Fibroblast of skin of right biceps (primary cell): ENCODE measurements at places on chromosomes 4 and X.

DNA sequence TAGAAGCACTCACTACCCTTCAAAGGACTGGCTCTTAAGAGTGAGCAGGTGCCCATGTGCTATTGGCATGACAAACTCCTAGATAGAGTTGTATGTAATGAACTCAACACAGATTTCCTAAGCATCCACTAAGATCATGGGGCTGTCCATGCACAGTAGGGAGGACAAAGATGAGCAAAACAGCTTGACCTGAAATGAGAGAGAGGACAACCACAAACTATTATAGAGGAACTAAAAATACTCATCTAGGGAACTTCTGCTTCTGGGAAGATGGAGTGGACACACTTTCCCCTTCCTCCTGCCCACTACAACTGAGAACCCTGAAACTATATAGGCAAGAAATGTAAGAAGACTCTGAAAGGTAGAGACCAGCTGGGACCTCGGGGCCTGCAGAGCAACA, 20.8 kb upstream of the TMEM128 start:
- no peak for DNase-seq

DNA sequence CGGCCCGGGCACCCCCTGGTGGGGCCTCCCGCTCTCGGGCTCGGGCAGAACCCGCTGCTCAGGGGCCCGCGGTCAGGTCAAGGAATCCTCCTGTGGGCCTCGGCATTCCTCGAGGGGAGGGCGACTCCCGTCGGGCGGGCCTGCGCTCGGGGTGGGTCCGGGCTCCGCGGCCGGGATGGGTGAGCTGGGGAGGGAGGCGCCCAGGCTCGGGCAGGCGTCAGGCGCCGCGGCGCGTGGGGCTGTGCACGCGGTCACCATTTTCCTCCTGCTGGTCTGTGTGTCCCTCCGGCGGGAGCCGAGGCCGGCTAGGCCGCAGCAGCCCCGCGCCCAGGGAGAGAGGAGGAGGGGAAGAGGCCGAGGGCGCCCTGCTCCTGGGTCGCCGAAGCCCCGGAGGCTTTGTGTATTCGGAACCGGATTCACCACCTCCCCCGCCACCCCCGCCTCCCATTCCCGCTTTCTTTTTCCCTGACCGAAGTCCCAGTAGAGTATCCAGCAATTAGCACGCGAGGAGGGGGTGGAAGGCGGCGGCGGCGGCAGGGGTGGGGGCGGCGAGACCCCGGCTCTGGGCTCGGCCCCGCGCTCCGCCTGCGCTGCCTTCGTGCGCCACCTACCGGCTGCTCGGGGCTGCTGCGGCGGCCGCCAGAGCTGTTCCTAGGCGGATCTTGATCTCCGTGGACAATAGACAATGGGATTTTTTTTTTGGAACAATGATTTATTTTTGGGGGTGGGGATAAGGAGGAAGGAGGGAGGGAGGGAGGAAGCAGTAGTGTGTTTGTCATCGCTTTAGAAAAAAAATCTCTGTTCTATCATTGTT, 99.0 kb upstream of the MAML3 start:
- DNase-seq = peak; percentile 83

GRCh38 chr4:57081651-57082621, 28.2 kb downstream of the IGFBP7 start:
- DNase-seq = no peak

DNA sequence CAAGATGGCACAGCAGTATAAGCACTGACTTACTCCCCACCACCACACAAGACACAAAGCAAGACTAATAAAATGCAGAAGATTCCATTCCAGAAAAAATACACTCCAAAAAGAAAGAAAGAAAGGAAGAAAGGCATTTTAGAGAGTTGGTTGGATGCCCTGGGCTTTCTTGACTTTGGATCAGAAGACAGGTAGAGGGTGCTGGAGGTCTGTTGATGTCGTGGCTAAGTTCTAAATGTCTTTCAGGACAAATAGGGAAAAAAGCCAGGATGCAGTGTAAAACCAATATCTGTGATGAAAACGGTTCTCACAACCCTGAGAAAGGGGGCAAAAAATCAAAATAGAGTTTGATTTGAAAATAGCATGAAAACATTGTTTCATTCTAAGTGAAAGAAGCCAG, 555.2 kb upstream of the PRKX start:
- DNase-seq = no peak

- DNase-seq = peak; percentile 32
These were observed 14.3 kb downstream of the CBR4 start for GRCh38 chr4:168995537-168996295.

- no peak for DNase-seq
These were observed 434.7 kb downstream of the GRIA2 start for GRCh38 chr4:157655096-157655809.

DNA sequence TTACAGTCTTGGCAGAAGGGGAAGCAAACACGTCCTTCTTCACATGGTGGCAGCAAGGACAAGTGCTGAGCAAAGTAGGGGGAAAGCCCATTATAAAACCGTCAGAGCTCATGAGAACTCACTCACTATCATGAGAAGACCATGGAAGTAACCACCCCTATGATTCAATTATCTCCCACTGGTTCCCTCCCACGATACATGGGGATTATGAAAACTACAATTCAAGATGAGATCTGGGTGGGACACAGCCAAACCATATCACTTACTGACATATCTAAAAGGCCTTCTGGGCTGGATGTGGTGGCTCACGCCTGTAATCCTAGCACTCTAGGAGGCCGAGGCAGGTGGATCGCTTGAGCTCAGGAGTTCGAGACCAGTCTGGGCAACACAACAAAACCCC, 117.1 kb upstream of the USP9X start:
- DNase-seq = no peak

- peak; percentile 5 for DNase-seq
These were observed 83.9 kb downstream of the MAMLD1 start for GRCh38 chrX:150446995-150447394.

DNA sequence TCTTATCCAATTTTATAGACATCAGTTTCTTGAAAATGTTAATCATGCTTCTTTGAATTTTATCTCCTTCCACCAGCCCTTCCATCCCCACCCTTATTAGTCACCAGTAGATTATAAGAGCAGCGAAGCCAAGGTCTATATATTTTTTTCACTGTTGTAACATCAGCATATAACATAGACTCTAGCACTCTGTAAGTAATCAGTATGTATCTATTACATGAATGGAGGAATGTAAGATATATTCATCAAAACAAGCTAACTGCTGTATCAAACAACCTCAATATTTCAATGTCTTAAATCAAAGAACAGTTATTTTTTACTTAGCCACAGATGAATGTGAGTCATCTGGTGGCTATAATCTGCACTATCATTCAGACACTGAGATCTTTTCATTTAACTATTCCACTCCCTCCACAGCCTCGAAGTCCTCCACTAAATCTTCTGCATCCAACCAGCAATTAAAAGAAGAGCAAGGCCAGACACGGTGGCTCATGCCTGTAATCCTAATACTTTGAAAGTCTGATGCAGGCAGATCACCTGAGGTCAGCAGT, 178.9 kb downstream of the CENPC start:
- DNase-seq = no peak

DNA sequence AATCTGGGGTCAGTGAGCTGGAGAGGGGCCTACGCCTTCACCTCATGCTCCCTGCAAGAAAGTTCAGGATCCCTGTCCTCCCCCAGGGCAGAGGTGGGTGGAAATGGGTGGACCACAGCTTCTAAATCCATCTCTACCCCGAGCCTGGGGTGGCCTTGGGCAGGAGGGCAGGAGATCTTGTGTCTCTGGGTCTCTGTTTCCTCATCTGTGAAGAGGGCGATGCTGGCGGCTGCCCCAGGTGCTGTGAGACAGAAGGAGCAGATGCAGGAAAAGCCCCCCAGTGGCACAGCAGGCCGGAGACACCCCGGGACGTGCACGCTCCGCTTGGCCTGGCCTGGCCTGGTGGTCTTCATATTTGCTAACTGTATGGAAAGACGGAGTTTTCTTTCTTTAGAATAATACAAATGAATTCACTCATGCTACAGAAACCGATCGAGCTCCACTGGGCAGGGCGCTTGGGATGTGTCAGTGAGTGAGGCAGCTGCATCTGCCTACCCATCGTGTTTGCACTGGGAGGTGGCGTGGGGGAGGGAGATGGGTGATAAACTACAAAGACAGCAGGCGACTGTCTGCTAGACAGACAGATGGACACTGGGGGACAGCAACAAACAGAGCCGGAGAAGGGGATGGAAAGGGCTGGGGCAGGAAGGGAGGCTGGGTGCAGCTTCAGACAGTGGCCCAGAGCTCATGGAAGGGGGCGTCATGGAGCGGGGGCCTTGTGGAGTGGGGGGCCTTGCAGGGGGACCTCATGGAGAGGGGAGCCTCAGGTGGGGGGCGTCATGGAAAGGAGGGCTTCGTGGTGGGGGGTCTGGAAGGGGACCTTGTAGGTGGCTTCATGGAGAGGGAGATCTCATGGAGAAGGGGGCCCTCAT, 136.2 kb downstream of the CPZ start:
- DNase-seq = no peak

- DNase-seq = no peak
These were observed 316.9 kb upstream of the NOCT start for GRCh38 chr4:138698641-138699040.
